ENCODE measurements at places on chromosomes 1 and 21. TPM values are rescaled to one million over a fixed set of nuclear protein-coding genes. Genes with fewer than 3 reads are reported as not detected.

The RBP7 gene
- 1.9 TPM for polyA plus RNA-seq

The TCHHL1 gene
- not detected for polyA plus RNA-seq

The AMY1A gene
- polyA plus RNA-seq = not detected

DNA sequence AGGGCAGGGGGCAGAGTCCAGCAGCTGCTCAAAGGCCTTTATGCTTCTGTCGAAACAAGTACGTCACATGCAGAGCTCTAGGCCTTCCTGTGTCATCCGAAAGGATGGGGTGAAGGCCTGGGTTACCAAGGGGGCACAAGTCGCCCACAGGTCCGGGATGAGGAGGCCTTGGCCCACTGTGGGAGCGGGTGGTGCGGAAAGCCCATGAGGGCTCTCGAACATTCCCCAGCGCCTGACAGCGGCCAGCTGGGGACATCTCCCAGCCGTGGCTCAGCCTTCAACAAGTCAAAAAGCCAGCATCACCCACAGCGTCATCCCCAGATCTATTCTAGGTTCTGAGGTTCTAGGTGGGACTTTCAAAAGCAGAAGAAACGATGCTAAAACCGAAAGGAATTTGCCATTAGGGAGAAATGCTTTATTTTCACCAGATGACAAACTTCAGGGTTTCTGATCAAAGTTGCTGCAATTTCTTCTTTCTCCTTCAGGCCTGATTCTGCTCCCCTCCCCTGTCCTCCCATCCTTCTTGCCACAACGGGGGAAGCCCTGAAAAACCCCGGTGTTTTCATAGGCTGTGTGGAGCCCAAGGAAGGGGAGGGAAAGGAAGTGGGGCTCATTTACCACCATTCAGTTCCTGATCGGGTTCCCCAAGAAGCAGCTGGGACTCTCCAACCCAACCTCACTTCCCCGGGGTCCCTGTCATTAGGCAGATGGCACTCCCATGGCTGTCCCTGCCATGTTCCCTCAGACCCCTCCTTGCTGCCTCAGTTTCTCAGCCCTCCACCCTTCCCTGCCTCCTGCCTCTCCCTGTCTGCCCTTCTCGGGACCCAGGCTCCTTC lies 17.6 kb downstream of the GPR137B start:
- no peak for DNase-seq

DNA sequence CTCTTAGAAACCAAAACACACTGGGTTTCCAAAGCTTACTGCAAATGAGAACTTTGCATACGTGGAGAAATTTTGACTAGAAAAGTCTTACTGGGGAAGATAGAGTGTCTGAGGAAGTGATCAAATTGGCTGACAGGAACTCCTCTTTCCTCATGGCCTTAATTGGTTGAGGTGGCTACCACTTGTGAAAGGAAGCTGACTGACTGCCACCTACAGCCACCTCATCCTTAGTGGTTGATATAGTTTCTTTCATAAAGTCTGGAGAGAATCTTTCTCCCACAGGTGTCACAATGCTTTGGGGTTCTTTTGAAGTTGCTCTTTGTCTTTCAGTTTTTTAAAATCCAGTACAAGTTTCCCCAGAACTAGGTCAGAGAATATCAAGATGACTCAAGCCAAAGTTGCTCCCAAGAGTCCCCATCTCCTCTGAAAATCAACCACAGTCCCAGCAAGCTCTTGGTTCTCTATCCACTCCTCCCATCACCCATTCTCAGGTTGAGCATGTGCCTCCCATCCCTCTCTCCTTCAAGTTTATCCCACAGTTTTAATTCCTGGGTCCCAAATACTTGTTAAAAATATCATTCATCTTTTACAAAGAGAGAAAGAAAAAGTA lies 43.3 kb downstream of the GPR88 start:
- DNase-seq = no peak

All from spinal cord (tissue), 10 donors.